BJ (cell line): ENCODE measurements at places on chromosomes 2 and 18. TPM values are rescaled to one million over a fixed set of nuclear protein-coding genes. Genes with fewer than 3 reads are reported as not detected.

ANKRD53 gene
- polyA plus RNA-seq: 0.36 and 0.43 TPM in 2 replicates

EFEMP1 gene
- polyA plus RNA-seq: 1,148 and 1,200 TPM in 2 replicates

AMMECR1L gene
- polyA plus RNA-seq: 15.1 TPM in 2 replicates

SIX2 gene
- polyA plus RNA-seq: 0.23 and 0.36 TPM in 2 replicates

CGREF1 gene
- 4.8 and 6.9 TPM in 2 replicates for polyA plus RNA-seq

MYO5B gene
- 0.13 and 0.18 TPM in 2 replicates for polyA plus RNA-seq

TTC21B gene
- 12.1 and 21.1 TPM in 2 replicates for polyA plus RNA-seq

ESPNL gene
- polyA plus RNA-seq: 1.3 and 2.1 TPM in 2 replicates

ELOA2 gene
- polyA plus RNA-seq: not detected in 2 replicates
